ENCODE measurements at places on chromosomes 11 and 22.

DNA sequence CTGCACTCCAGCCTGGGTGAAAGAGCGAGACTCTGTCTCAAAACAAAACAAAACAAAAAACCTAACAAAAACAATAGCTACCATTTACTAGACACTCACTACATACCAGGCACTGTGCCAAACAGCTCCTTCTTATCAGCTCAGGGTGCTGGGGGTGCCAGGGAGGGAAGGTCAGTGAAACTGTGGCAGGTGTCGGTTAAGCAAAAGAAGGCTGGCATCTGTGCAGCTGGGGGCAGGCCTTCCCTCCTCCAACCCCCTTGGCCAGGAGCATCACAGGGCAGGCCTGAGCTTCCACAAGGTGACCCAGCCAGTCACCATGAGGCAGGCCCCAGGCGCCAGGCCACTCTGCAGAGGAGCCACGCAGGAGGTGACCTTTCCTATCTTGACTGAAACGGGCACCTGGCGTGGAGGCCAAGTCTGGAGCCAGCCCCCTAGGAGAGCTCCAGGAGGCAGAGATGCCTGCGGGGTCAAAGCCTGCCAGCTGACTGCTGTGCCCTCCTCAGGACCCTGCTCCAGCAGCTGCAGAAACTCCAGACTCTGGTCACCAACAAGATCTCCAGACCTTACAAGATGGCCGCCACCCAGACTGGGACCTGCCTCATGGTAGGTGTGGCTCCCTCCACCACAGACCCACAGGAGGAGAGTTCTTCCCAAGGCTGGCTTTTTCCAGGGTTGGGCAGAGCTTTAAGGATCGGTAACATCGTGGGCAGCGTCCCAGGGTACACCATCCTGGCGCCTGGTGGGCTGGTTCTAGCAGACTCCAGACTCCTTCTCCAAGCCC, 31.3 kb upstream of the DGKZ start:
- no peak for DNase-seq

DNA sequence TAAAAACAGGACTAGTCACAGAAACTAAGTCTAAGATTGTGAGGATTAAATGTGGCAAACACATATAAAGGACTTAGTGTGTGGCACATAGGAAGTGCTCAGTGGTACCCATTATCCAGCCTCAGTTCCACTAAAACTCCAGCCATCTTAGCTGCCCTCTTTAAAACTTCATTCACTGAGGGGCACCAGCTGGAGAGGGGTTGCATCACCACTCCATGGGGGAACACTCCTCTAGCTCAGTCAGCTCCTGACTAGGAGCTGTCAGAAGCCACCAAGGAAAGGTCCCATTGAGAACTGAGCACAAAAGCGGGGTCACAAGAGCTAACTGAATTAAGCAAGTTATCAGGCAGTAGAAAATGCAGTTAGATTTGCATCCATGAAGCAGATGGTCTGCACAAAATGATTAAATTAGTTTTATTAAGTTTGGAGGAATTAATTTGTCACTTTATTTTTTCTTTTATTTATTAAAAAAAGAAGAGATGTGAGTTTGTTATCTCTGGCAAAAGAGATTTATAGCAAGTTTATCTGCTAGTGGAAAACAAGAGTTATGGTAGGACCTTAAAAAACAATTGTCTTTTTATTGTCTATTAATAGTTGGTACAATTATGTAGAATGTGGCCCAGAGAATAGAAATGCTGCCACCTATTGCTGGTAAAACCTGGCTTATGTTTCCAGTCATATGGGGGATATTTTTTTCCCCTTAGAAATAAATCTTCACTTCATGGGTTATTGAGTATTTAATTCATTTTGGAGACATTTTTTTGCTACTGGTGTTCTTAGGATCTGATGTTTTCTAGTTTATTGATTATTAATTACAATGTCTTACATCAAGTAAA, 95.7 kb downstream of the NAV2 start:
- no peak for DNase-seq

GRCh38 chr22:46891382-46891951, 129.0 kb downstream of the TBC1D22A start:
- DNase-seq, result no peak

- no peak for DNase-seq
Measured at GRCh38 chr11:115929618-115930129, 425.5 kb upstream of the CADM1 start.

GRCh38 chr22:27648074-27648473, 153.5 kb downstream of the MN1 start:
- peak; percentile 10 for DNase-seq

DNA sequence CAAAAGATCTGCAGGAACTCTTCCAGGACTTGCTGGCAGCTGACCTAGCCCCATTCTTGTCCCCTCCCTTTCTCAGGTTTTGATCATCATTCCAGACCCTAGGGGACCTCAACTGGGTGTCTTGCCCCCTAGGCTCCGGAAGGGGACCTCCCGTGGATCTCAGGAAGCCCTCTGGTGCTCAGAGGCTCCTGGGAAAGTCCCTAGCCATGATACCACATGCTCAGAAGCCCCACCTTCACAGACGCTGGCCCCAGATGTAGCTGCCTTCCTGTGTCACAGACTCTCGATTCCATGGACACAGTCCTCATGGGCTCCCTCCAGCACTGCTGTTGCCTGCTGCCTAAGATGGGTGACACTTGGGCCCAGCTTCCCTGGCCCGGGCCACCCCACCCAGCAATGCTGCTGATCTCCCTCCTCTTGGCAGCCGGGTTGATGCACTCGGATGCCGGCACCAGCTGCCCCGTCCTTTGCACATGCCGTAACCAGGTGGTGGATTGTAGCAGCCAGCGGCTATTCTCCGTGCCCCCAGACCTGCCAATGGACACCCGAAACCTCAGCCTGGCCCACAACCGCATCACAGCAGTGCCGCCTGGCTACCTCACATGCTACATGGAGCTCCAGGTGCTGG, at the start of gene LRRC55:
Gene LRRC55, plus strand, starts transcription at position 276 of the 628 bp plus-strand sequence. Its CDS starts 70 bp downstream, at position 346.
- no peak for DNase-seq

DNA sequence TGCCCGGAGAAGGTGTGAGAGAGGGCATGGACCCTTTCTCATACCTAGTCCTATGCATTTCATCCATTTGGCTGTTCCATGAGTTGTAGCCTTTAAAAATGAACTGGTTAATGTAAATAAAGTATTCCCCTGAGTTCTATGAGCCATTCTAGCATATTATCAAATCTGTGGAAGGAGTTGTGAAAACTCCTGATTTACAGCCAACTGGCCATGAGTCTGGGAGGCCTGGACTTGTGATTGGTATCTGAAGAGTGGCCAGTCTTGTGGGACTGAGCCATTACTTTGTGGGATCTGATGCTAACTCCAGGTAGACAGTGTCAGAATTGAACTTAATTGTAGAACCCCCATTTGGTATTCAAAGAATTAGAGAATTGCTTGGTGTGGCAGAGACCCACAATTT, 48.4 kb downstream of the FAM118A start:
- DNase-seq, result no peak

- no peak for DNase-seq
Measured at GRCh38 chr22:46592390-46592872, 27.8 kb upstream of the GRAMD4 start.

- DNase-seq, result no peak
Measured at GRCh38 chr11:122478986-122479385, 176.5 kb upstream of the UBASH3B start.

DNA sequence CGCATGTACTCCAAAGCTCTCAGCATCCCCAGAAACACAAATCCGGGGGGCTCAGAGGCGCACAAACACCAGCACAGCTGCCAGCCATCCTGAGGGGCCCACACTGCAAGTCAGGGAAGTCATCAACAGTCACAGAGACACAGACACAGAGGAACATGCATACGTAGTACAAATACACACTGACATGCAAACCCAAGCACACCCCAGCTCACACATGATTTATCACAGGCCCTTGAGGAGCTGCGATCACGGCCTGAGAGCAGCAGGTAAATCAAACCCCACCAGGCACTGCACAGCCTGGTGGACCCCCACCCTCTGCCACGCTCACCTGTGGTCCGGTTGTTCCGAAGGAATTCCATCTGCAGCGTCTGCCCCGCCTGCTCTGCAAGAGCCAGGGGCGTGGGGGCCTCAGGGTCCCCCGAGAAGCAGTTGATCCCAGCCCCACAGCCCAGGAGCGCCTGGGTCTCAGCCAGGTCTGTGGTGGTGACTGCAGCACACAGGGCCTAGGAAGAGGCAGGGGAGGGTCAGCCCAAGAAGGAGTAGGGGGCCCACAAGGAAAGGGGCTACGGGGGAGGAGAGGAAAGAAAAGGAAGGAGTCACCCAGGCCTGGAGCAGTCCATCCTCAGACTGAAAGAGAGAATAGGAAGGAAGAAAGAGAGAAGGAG, 28.5 kb upstream of the PDE2A start:
- no peak for DNase-seq

- peak; percentile 18 for DNase-seq
Measured at GRCh38 chr11:8309311-8309710, 45.6 kb upstream of the LMO1 start.

DNA sequence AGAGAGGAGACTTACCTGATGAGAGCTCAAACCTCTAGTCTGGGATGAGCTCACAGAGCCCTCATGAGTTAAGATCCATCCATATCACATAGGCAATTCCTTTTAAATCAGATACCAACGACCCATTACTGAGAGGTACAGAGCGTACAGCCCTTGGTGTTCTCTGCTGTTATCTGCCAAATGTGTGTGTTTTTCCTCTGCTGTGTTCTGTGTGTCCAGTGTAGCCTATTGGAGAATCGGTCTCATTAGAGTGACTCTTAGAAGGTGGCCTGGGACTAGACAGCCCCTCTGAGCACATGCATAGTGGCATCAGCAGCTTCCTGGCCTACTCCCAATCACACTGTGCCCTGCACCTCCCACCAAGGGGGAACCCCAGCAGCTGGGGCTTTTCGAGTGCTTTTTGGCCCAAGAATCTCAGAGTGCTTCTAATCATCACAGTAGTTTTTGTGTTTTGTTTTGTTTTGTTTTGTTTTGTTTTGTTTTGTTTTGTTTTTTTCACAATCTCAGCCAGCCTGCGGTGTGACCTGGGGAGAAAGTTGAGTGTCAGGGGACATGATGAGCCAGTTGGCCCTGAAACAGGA, 25.4 kb downstream of the TP53AIP1 start:
- no peak for DNase-seq

- DNase-seq, result peak; percentile 73
Measured at GRCh38 chr11:69465236-69466000, 16.0 kb upstream of the LINC01488 start.

GRCh38 chr11:7512525-7513233, 1.1 kb upstream of the PPFIBP2 start:
- peak; percentile 95 for DNase-seq

DNA sequence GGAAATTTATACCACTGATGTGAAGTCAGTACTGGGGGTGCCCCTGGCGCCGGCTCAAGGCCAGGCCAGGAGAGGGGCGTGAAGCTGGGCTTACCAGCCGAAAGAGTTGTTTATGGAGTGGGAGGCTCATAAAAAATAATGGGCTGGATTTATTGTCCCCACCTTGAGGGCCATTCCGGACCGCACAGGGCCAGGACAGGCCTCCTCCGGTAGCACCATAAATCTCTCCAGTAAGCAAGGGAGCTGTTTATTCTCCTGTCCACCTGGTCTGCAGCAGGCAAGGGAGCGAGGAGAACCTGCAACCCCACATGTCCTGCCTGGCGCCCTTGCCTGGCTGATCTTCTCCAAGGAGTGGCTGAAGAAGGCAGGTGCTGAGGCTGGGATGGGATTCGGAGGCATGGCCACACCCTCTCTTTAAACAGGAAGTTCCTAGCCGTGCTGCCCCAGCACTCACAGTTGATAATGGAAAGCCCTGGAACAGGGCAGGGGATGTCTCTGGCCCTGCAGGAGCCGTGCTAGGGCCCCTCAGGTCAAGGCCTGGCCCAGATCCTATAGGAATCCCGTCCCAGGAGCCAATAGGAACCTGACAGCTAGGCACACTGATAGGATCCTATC, 65.1 kb downstream of the SCUBE1 start:
- no peak for DNase-seq

GRCh38 chr11:57134284-57134683, 47.5 kb upstream of the LRRC55 start:
- DNase-seq, result no peak

DNA sequence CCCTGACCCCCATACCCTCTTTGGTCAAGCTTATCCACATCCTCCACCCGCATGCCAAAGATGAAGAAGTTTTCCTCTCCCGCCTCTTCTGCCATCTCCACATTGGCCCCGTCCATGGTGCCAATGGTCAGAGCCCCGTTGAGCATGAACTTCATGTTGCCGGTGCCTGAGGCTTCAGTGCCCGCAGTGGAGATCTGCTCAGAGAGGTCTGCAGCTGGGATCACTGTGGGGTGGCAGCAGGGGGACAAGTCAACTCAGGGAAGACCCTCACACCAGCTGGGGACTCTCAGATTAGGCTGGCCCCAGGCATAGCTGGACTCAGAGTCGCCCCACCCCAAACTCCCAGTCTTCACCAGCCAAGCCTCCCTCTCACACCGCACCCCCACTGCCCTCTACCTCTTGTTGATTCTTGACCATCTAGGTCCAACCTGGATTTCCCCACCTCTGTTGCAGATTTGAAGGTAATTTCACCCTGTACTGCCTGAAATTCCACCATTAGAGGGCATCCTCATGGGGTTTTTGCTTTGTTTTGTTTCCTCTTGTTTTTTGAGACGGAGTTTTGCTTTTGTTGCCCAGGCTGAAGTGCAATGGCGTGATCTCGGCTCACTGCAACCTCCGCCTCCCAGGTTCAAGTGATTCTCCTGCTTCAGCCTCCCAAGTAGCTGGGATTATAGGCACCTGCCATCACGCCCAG, 6.6 kb upstream of the RASGRP2 start:
- DNase-seq, result peak; percentile 73

- DNase-seq, result no peak
Measured at GRCh38 chr11:50080256-50080655, 47.6 kb downstream of the OR4C45 start.

DNA sequence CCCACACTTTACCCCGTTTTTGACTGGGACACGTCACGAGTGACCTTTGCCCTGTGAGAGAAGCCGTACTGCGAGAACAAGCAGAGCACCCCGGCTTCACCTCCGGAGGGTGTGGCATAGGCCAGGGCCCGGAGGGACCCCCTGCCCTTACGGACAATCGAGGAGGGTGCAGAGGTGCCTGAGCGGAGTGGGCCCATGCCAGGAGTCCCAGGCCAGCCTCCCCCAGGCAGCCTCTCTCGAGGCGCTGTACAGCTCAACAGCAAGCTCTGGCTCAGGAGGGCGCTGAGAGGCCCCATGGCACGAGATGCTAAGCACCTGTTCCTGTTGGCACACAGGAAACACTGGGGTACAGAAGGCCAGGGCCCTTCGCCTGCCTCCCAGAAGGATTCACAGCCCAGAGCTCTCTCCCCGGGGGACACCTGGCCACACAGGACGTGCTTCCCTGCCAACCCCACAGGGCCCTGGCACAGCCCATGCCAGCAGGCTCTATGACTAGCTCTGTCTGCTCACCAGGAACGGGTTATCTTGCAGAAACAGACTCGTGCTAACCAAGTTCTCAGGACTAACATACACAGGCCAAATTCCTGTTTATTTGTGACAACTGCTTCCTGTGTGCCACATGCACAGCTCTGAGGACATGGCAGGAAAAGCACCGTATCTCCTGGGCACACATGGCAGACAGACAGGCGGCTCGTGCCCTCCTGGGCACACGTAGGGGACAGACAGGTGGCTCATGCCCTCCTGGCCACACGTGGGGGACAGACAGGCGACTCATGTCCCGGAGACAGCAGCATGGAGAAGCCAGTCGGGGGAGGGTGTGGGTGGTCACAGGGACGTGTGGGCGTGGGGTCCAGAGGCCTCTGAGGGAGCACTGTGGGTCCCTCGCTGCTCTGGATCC, 11.6 kb downstream of the TOLLIP start:
- peak; percentile 71 for DNase-seq

Measured in posterior vena cava (tissue), 2 donors.